ENCODE measurements at places on chromosomes 3 and 15.

DNA sequence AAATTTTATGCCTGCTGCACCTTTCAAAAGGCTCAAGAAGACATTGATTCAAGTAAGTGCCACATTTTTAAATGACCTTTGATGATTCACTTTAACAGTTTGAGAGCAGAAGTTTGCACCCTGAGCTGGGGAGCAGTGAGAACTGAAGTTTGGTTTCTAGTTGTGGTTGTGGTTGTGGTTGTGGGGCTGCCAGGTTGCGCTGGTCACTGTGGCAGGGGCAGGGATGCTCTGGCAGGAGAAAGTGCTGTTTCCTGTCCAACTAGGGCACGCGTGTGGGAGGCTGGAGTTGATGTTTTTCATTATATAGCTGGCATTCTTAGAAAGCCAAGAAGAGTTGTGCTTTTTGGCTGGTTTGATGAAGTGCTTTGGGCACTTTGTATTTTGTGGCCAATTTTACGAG, 339.7 kb upstream of the NR2F2 start:
- DNase-seq = no peak

DNA sequence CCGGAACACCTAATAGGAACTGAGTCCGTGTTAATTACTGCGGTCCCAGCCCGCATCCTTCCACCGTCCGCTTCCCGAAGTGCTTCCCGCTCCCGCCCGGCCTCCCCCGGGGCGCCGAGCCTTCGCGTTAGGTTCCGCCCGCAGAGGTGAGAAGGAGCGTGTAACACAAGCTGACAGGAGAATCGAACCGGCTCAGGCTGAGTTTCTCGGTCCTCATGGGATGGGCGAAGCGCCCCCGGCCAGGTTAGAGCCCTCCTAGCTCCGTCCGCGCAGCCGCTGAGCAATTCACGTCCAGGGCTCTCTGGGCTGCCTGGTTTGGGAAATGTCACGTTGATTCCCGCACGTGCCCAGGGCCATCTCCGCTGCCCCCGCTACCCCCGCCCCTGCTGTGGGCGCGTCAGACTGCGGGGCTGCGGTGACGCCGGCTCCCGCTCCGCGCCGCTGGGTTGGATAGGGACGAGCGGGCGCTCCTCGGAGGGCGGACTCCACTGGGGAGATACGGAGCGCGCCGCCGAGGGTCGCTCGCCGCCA, 954 bp downstream of the CLDN11 start:
- no peak for DNase-seq

DNA sequence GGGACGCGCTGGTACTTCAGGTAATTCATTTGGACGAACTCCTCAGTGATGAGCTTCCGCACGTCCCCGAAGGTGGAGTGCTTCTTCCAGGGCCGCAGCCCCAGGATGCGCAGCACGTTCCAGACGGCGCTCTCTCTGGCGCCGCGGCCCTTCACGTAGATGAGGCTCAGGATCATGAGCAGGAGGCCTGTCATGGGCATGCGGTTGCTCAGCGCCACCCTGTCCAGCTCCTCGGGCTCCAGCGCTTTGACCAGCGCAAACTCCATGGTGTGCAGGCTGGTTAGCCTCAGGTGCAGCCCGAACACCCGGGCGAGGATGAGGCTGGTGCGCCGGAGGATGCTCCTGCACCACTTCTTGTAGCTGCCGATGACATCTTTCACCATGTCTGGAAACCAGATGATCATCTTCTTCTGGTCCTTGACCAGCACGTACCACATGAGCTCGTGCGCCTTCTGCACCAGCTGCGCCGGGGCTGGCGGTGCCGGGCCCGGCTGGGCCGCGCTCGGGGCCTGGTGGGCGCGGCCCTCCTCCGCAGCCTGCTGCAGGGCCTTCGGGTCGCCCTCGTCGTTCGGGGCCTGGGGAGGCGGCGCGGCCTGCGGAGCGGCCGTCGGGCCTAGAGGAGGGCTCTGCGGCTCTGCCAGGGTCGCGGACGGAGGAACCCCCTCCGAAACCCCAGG, 501 bp downstream of the NDN start:
- DNase-seq = no peak

DNA sequence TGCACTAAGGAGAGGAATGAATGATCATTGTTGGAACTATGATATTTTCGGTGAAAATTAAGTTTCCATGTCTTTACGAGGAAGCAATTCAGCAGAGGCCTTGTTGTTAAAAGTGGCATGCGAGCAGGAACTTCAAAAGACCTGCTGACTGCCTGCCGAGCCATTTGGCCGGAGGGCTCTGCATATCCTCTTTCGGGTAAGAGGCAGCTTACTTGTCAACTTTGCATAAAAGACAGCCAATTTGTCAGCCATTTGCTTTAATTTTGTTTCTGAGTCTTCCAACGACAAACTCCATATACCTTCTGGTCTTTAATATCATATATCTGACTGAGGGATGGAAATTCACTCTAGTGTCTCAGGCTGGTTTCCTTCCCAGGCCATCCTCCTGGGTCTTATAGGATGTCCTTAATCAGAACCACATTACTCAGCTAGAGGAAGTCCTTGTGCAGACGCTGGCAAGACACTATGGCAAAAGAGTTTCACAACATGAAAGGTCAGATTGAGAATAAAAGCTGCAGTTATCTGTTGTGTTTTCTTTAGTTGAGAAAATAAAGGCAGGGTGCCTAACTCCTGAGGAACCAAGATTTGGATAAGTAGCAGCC, 128.7 kb upstream of the WNT5A start:
- no peak for DNase-seq

- no peak for DNase-seq
Measured at GRCh38 chr3:32934150-32934742, 17.2 kb upstream of the CCR4 start.

DNA sequence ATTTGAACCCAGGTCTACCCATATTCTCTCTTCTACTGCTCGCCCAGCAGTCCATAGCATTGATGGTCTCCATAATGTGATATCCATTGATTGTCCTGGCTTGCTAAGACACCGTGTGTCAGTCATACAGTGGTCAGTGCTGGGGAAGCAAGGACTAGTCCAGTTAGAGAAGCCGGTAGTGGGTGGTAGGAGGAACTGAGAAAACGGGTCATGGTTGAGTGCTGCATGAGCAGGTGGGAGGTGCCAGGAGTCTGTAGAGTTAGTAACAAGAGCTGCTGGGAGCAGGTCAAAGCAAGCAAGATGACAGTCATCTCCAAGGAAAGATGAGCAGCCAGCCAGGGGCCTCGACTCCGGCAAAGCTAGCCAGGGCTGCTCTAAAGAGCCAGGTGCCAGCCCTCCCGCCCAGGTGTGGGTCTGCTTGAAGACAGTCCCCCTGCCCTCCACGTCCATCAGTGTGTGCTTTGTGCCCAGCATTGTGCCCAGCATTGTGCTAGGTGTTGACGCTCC, 29.5 kb upstream of the USP3 start:
- no peak for DNase-seq

DNA sequence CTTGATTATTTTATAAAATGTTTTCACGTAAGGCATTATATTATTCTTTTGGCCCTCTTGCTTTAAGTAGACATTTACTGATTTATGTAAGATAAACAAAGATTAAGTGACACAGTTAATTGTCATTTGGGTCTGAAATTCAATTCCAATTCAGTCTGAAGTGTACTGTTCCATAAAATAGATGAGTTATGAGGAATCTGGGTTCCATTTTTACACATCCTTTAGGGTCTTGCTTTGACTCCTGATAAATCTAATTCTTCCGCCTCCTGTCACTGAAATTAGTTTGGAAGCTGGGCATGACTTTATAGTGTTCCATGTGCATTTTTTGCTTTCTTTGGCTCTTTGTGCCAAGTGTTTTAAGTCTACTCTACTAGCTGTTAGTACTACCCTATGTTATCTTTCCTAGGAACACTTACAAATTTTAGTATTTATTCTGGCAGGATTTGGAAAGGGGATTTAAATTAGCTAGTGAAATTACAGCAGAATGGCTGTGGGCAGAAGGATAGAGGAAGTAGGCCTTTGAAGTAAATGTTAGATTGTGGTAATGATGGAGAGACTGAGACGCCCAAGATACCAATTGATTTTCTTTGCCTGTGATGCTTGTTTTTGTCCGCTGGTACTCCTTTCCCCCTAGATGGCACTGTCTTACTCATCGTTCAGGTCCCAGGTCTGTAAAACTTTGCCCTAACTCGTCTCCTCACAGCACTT, 14.3 kb downstream of the ARL8B start:
- DNase-seq = no peak

DNA sequence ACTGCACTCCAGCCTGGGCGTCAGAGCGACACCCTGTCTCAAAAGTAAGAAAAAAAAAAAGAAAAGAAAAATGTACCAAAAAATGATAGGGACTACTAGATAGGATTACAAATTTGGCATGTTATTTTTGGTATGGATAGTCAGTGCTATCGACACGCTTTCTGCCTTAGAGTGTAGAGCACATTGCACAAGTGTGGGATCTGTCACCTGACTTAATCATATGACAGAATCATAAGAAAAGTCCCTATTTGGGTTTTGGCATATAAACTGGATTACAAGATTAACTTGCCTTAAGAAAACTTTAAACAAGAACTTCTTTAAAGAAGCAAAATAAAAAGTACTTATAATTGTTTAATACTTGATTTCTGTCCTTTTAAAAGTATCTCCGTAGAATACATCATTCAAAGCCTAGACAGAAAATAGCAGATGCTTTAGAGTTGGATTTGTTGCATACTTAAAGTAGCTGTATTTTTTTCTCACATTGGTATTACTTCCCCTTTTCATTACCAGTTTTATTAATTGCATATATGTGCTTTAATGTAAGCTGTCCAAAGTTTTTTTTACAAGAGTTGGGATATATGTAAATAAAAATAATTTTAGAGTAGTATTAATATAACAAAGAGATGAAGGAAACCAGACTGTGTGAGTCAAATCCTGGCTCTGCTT, 7.8 kb downstream of the ATP6V1A start:
- no peak for DNase-seq

- no peak for DNase-seq
Measured at GRCh38 chr3:127165694-127166485, 27.0 kb upstream of the PRR23E start.

DNA sequence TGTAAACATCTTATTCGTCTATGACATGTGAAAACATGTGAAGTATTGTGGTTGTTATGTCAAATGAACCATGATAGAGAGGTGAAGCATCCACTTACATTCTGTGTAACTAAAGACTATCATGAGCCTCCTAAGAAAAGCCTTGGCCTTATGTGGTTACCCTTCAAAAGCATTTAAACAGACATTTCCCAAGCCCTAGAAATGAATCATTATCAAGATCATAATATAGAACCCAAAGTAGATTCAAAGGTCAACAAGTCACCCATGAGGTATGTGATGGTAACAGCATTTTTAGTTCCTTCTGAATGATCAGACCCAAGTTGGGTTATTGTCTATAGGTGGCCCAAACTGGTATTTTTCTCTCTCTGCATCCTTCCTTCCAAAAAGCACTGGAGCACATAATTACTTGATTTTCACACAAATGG, 408.0 kb downstream of the TBL1XR1 start:
- no peak for DNase-seq

- peak; percentile 9 for DNase-seq
Measured at GRCh38 chr3:119891944-119892721, 110.2 kb downstream of the NR1I2 start.

GRCh38 chr3:119627461-119627860, 29.8 kb downstream of the PLA1A start:
- DNase-seq = no peak

All from activated CD4-positive, CD25-positive, alpha-beta regulatory T cell (primary cell).